ENCODE measurements at places on chromosomes 16 and 17.

- DNase-seq = no peak
Measured at GRCh38 chr17:42246515-42246914, 29.7 kb downstream of the STAT5B start.

GRCh38 chr16:21161211-21161610, 2.7 kb downstream of the LDAF1 start:
- DNase-seq = no peak

DNA sequence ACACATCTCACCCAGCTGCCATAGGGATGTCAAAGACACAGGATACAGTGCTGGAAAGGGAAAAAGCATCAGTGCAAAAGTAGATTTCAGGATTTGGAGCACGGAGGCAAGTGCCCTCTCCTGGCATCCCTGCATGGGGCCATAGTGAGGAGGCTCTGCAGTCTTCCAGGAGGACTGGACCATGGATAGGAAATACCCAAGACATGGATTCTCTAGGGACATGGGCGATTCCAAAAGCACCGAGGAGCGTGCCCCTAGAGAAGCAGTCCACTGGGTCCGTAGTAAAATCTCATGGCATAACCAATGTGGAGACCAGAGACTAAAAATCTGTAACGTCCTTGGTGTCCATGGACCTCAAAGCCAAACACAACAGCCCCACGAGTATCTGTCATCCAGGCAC, 818.2 kb downstream of the KCNJ18 start:
- DNase-seq = no peak

- no peak for DNase-seq
Measured at GRCh38 chr16:5034167-5034523, 410 bp upstream of the NAGPA start.

GRCh38 chr16:30958175-30959079, 873 bp downstream of the SETD1A start:
- DNase-seq = peak; percentile 63

GRCh38 chr17:33962857-33963655, 292.0 kb upstream of the CCL2 start:
- peak; percentile 33 for DNase-seq

- peak; percentile 84 for DNase-seq
Measured at GRCh38 chr17:4978726-4979125, 8.7 kb downstream of the CAMTA2 start.

- peak; percentile 75 for DNase-seq
Measured at GRCh38 chr16:88747588-88748301, 37.3 kb downstream of the PIEZO1 start.

DNA sequence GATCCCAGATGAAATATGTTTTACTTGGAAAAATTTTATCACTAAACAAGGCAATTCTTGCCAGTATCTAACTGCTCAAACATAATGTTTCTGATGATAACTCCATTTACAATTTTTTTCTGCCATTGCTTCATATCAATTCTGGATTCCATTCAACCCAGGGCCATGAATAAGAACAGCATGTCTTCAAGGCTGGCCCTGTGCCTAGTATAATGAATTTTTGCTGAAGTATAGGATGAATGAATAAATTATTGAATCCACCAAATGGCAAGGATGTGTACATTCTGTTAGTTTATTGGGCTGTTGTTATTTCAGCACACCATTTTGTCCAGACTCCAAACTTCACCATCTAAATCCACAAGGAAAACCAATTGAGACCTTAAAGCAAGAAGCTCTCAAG, 414.7 kb downstream of the HS3ST3B1 start:
- DNase-seq = no peak

DNA sequence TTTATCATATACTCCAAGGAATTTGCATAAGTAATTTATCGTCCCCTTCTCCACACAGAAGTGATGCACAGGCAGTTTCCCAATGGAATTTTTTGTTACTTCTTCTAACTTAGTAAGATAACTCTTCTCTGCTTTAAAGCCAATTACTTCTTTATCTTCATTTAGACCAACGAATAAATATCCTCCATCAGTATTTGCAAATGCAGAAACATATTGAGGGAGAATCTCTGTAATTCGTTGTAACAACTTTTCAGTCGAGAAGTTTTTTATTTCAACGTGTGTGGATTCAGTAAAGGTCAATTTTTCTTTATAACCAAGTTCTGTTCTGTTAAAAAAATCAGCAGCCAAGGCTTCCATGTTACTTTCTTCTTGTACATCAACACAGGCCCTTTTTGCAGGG, 30.7 kb upstream of the SLFN13 start:
- no peak for DNase-seq

DNA sequence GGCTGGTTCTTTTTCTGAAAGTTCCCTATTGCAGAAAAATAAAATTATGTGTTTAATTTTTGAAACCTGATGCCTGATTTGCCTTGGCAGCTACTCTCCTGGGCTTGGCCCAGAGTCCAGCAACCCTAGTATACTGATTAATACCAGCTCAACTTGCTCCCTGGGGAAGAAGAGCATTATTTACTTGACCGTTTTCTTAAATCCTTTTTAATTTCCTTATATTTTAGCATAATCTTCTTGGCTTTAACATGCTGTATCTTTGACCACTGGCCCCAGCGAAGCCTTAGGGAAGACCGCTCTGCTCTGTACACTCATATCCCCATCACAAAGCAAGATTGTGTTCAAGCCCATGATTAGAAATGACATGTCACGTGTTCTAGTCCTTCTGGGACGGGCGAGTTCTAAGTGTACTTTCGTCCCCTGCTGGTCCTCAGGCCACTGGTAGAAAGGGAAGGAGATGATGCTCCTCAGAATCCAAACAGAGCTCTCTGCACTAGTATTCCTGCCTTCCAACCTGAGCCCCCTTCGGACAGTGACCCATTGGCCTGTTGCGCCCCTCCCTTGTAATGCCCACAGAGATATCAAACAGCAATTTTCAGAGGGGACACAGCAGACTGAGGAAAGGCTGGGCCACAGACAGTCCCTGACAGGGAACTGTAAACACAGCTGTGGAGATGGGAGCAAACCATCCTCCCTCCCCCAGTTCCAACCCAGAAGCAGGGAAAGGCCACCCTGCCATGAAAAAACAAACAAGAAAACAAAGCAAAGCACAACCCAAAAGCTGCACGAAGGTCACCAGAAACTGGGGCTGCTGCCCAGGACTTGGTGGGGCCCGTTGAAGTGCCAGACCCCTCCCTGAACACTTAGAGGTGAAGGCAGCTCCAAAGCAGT, 4.3 kb upstream of the EZH1 start:
- no peak for DNase-seq

Measured in suppressor macrophage (primary cell).